ENCODE measurements at places on chromosomes 7 and 10. TPM values are rescaled to one million over a fixed set of nuclear protein-coding genes. Genes with fewer than 3 reads are reported as not detected.

- DNase-seq = no peak
Measured at GRCh38 chr10:109977382-109977806, 30.4 kb upstream of the ADD3 start.

- no peak for DNase-seq
Measured at GRCh38 chr7:21671859-21672258, 129.0 kb downstream of the DNAH11 start.

- no peak for DNase-seq
Measured at GRCh38 chr10:7373039-7373438, 37.8 kb downstream of the SFMBT2 start.

The FGL2 gene
- polyA plus RNA-seq = not detected

GRCh38 chr10:58587676-58588075, 75.0 kb downstream of the BICC1 start:
- no peak for DNase-seq

The TUBB8 gene
- 1.0 TPM for polyA plus RNA-seq

The LAMB1 gene
- polyA plus RNA-seq = 53.5 TPM

The SLC26A4 gene
- polyA plus RNA-seq = not detected

The FAM241B gene
- 30.6 TPM for polyA plus RNA-seq

- no peak for DNase-seq
Measured at GRCh38 chr7:151152643-151153513, 14.6 kb downstream of the GBX1 start.

GRCh38 chr10:31847515-31847914, 81.1 kb downstream of the ARHGAP12 start:
- DNase-seq = no peak

GRCh38 chr7:9148687-9149086, 715.3 kb downstream of the NXPH1 start:
- DNase-seq = peak; percentile 66

DNA sequence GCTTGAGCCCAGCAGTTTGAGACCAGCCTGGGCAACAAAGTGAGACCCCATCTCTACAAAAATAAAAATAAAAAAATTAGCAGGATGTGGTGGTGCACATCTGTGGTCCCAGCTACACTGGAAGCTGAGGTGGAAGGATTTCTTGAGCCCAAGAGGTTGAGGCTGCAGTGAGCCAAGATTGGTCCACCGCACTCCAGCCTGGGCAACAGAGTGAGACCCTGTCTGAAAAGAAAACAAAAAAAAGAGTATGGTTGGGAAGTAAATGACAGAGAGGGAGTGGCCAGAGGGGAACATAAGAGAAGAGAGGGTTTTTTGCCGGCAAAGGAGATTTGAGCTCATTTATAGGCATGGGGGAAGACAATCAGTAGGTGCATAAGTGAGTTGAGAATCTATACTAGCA, 19.7 kb downstream of the PLXDC2 start:
- no peak for DNase-seq

The SLC12A9 gene
- 10.3 TPM for polyA plus RNA-seq

DNA sequence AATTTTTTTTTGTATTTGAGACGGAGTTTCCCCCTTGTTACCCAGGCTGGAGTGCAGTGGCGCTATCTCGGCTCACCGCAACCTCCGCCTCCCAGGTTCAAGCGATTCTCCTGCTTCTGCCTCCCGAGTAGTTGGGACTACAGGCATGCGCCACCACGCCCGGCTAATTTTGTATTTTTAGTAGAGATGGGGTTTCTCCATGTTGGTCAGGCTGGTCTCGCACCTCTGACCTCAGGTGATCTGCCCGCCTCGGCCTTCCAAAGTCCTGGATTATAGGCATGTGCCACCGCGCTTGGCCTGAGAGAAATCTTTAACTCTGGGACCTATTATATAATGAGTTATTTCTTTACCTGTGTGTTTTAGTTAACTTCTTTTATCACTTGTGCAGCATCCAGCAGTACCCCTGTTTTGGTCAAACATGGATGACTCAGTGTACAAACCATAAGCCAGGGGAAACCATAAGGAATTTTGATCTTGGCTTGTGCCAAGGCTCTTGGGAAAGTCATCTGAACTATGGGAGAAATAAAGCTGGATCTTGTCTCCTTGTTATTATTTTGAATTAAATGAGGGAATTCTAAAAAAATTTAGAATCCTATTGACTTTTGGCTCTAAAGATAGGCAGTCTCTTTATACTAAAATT, 23.6 kb upstream of the ZRANB1 start:
- DNase-seq = no peak

- no peak for DNase-seq
Measured at GRCh38 chr10:3002304-3002703, 65.0 kb upstream of the PFKP start.

- DNase-seq = no peak
Measured at GRCh38 chr10:80971461-80971860, 433.8 kb downstream of the SH2D4B start.

The SLIT1 gene
- 0.76 TPM for polyA plus RNA-seq

The LIPJ gene
- polyA plus RNA-seq = not detected

DNA sequence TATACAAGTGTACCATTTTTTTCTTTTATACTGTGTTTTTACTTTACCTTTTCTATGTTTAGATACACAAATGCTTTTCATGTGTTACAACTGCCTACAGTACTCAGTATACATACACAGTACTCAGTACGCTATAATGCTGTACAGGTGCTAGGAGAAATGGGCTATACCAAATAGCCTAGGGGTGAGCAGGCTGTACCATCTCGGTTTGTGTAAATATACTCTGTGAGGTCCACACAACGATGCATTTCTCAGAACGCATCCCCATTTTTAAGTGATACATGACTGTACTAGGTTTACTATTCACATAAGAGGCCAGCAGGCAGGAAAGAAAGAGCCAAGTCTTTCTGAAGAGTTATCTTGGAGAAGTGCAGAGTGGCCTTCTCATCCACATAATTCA, 426.4 kb upstream of the MTPN start:
- DNase-seq = no peak

DNA sequence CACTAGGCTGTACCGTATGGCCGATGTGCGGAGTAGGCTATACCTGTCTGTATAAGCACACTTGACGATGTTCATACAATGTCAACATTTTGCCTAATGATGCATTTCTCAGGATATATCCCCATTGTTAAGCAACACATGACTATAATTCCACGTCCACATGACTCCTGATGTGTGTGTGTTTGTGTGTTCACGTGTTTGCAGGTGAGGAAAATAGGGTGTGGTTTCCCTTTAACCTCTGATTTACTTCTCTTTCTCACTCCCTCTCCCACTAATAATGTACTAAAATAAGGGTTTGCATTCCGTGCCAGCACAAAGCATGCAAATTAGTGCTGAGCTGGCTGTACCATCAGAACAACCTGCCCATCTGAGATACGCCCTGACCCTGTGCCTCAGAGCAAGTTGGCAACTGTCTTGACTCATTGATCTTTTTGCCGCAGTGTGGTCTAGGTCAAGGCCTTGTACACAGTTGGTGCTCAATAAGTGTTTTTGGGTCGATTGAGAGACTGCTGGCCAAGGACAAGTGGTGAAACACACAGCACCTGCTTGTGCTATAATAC, 64.6 kb upstream of the DOCK1 start:
- DNase-seq = no peak

- peak; percentile 15 for DNase-seq
Measured at GRCh38 chr7:80362010-80362618, 149.8 kb downstream of the GNAT3 start.

DNA sequence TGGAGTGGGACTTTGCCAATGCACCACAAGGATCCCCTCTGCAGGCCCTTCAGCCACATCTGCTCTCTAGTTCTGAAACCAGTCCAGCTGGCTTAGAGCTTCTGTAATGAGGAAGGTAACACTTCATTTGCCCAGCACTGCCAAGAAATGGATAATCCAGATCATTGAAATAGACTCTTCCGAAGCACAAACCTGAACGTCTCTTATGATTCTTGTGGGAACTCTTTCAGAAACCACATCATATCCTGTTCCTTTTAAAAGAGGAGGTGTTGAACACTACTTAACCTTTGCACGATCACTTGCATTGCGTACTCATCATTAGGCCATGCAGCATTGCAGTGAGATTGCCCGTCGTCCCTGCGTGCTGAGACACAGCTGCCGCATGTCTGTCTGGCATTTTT, 25.8 kb upstream of the PLPP4 start:
- no peak for DNase-seq
